ENCODE measurements at places on chromosomes 12 and 14. TPM values are rescaled to one million over a fixed set of nuclear protein-coding genes. Genes with fewer than 3 reads are reported as not detected.

The RFX4 gene
- not detected for polyA plus RNA-seq

The RGS6 gene
- 1.4 TPM for polyA plus RNA-seq

- DNase-seq = peak; percentile 2
Observed at GRCh38 chr14:21352587-21352986, 31.2 kb downstream of the SUPT16H start.

DNA sequence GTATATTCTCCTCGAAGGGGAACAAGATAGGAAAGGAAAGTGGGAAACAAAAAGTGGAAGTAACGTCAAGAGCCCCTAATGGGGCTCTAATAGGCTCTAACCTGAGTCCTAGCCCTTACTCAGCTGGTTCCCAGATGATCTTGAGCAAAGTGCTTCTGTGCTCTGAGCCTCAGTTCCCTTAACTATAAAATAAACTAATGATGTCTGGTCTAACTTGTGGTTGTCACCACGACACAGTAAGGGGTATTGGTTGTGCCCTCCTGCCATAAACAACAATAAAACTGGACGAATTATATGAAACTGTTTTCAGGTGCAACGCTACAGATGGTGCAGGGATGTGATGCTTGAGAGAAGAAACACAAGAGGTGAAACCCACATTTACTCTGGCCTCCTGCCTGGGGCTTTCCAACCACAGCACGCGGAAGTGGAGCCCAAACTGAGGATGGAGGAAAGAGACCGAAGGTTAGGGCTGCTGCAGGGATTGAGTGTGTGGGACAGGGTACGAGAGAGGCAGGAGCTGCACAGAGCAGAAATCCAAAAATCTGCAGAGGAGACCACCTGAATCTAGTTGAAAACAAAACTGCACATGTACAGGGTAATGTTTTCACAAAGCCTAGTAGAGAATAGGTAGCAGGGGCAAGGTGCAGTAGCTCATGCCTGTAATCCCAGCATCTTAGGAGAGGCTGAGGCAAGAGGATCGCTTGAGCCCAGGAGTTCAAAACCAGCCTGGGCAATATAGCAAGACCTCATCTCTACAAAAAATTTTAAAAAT lies 45.6 kb upstream of the BCL2L14 start:
- no peak for DNase-seq

DNA sequence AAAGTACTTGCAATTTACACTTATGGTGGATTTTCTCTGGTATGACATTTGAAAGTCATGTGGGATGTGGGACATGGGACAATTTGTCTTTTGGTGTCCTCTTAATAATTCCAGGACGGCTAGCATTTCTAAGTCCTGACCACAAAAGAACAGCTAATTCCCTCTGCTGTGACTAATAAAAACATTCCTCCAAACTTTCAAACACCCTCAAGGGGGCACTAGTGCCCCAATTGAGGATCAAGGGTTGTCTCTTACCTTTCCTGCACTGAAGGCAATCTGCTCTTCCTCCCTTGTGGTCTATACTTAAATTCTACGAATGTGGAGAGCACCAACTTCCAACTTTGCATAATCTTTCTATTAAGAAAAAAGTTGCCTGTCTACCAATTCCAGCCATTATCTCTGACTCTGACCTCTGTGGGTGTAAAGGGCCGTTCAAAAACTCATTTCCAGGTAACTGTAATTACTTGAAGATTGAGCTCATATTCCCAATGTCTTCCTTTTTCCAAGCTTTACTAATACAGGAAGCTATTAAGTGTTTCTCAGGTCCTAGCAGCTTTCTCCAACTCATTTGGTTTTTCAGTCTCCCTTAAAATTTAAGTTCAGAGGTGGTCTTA lies 210.2 kb downstream of the PTPRO start:
- peak; percentile 63 for DNase-seq

GRCh38 chr12:6534695-6534944 lies 303 bp downstream of the GAPDH start:
- no peak for DNase-seq

DNA sequence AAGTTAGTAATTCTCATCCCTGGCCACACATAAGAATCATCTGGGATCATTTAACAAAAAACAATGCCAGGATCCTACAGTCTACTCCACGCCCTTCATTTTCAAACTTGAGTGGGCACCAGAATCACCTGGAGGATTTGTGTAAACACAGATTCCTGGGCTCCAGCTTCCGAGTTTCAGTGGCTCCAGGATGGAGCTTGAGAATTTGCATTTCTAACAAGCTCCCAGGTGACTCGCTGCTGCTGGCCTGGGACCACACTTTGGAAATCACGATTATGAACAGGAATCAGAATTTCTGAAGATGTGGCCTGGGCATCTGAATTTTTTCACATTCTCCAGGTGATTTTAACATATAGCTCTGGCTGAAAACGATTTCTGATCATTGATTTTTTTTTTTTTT lies 234.8 kb downstream of the CACNA1C start:
- DNase-seq = no peak

- DNase-seq = no peak
Observed at GRCh38 chr14:91230397-91231035, 14.0 kb downstream of the GPR68 start.

GRCh38 chr14:66426451-66426850 lies 59.7 kb upstream of the CCDC196 start:
- no peak for DNase-seq

All from kidney (tissue), 22 donors.